ENCODE measurements at places on chromosomes 3 and 15. TPM values are rescaled to one million over a fixed set of nuclear protein-coding genes. Genes with fewer than 3 reads are reported as not detected.

The IQCF5 gene
- not detected for total RNA-seq

GRCh38 chr15:49918121-49918520 is 200.9 kb downstream of the ATP8B4 start:
- no peak for DNase-seq

DNA sequence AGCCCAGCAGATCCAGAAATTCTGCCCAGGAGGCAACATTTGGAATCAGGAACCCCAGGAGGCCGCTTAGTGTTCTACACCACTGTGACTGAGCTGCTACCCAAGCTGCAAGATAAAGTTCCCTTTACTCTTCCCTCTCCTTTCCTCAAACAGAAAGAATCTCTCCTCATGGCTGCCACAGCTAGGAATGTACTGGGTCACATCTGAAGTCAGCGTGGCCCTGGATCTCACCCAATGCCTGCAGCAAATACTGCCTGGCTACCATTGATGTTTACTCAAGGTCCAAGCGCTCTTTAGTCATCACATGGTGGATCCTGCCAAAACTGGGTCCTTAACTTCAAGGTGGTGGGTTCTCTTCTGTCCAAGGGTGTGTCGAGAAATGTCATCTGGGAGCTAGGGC is 382.7 kb downstream of the EPHA6 start:
- no peak for DNase-seq

The CD86 gene
- total RNA-seq: 6.1 TPM

Data from urinary bladder (tissue), 4 donors.